ENCODE measurements at places on chromosomes 13 and 19.

GRCh38 chr13:20924758-20925394 lies 22.3 kb upstream of the XPO4 start:
- peak; percentile 40 for DNase-seq

DNA sequence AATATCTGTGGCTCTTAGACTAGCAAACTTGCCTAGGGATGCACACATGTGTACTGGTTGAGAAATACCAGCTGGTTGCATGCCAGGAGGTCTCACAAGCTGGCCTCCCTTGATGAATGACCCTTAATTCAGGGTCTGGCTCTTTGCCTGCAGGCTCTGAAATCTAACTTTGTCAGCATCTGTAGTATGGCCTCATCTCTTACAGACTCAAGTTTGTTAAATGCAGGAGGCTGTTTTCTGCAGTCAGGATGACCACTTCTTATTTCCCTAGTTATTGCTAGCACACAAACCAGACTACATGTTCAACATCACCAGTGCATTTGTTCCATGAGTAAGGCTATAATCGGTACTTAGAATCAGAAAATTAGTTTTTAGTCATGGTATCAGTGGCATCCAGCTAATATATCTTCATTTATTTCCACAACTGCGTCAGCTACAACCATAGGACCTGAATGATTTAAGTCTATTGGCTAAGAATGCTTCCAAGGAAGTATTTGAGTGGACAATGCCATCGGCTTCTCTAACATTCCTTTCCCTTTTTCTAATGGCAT lies 23.3 kb upstream of the POSTN start:
- DNase-seq: no peak

- no peak for DNase-seq
Observed at GRCh38 chr13:100100115-100100879, 11.4 kb downstream of the PCCA start.

- no peak for DNase-seq
Observed at GRCh38 chr19:13633109-13633508, 126.8 kb upstream of the CACNA1A start.
